Stimulated activated naive CD4-positive, alpha-beta T cell treated with Interleukin-2 at 50 U/mL for 16 hours (primary cell): ENCODE measurements at places on chromosomes 2 and 18.

DNA sequence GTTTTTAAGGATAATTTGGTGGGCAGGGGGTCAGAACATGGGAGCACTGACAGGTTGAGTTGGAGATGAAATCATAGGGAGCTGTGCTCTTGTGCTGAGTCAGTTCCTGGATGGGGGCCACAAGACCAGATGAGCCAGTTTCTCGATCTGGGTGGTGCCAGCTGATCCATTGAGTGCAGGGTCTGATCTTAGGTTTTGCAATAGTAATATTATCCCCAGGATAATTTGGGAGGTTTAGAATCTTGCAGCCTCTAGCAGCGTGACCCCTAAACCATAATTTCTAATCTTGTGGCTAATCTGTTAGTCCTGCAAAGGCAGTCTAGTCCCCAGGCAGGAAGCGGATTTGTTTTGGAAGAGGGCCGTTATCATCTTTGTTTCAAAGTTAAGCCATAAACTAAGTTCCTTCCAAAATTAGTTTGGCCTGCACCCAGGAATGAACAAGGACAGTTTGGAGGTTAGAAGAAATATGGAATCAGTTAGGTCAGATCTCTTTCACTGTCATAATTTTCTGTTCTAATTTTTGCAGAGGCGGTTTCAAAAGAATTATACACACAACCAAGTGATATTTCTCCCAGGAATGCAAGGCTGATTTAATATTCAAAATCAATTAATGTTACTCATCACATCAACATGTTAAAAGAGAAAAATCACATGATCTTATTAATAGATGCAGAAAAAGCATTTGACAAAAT is 23.0 kb downstream of the DBI start:
- DNase-seq: no peak

DNA sequence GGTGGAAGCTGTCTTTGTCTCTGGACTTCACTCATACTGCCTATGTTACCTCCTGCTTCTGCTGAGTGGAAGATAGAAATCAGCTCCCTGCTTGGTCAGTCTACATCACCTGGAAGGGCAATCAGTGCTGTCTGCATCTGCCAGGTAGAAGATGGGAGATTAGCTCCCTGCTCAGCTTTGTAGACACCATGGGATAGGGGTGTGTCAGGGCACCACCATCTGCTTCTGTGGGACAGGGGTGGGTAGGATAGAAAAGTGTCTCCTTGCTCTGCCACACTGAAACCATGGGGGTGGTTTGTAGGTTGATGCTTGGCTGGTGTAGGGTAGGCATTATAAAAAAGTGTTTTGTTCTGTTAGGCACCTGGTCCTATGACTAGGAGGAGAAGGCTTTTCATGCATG is 34.1 kb downstream of the STARD6 start:
- no peak for DNase-seq

DNA sequence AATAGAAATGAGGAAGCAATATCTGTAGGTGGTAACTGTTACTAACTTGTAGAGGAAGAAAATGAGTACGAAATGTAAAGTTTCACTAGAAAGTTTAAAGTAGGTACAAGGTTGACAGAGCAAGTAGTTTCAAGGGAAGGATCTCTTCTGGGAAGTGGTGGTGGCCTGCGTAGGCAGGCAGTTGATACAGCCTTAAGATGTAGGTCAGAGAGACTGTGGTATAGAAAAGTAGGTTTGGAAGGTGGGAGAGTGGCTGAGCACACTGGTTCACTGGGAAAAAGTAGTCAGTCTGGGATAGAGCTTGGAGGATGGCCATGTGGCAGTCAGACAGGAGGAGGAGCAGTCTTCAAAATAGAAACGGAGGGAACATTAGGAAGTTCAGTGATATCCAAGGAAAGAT is 23.5 kb downstream of the KDM3A start:
- DNase-seq: no peak

DNA sequence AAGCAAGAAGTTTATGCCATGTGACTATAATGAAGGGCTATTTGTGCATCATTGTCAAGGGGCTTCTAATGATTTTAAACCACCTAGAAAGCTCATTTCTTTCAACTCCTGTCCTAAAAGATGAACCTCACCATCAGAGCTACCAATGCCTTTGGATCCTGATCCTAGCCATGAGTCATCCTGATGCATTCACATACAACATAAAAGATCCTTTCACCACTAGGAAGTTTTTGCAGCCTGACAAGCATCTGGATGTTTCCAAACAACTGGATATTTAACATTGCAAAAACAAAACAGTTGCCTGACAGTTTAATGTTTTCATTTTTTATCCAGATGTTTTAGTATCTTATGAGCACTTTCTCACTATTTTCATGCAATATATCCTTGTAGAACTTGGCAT is 425.3 kb downstream of the MBD2 start:
- DNase-seq: no peak

DNA sequence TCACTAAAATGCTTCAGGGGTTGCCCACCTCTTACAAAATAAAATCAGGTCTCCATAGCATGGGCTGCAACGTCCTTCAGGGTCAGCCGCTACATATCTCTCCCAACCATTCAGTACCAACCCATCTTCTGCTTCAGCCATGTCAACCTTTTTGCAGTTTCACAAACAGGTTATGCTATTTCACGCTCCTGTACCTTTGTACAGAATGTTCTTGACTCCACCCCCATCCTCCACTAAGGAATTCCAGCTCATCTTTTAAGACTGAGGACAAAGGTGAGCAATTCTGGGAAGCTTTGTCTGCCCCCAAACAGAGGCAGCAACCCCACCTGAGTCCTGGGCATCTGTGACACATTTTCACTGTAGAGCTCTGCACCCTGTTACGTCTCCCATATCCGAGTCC is 8.8 kb upstream of the EVA1A start:
- DNase-seq: no peak

- DNase-seq: no peak
Observed at GRCh38 chr2:206556357-206556949, 85.8 kb upstream of the FAM237A start.

- no peak for DNase-seq
Observed at GRCh38 chr18:45730832-45731575, 7.0 kb downstream of the SLC14A1 start.

DNA sequence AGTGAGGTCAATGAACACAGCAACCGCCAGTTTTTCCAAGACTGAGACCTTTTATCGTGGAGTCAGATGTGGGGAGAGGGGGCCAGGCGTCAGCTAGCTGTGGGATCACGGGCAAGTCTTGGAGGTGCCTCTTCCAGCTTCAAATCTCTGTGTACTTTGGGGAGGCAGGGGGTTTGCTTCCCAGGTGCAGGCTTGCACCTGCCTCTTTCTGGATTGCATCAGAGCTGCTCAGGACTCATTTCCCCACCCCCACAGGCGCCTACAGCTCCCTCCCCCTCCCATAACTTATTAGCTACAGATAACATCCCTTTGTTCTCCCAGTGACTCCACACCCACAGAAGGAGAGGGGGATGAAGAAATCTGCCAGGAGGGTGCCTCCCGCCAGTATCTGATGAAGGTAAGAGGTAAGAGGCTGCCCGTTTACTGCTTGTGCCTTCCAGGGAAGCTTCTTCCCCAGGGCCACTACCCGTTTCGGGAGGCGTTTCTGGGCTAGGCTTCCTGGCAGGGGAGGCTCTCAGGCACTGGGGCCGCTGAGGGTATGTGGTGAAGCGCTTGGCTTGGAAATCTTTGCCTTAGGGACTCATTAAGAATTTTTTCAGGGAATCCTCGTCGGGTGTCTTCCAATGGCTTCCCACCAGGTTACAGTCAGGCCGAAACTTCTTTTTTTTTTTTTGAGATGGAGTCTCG is 18.8 kb upstream of the MRPL33 start:
- DNase-seq: no peak

DNA sequence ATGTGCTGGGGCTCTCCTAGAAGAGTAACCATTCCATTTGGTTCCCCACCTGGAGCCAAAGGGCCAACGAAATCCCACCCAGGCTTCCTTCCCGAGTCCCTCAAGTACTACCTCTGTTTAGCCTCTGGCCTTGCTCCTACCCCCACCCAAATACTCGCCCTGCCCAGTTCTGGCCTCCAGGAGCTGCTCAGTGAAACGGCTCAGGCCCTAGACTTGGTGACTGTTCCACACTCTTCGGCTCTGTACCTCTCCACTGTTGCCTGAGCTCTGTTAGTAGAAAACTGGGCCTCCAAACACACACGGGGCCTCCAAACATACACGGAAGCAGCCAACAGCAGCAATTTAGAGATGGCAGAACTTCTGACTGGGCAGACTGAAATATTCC is 4.2 kb downstream of the OTX1 start:
- no peak for DNase-seq

DNA sequence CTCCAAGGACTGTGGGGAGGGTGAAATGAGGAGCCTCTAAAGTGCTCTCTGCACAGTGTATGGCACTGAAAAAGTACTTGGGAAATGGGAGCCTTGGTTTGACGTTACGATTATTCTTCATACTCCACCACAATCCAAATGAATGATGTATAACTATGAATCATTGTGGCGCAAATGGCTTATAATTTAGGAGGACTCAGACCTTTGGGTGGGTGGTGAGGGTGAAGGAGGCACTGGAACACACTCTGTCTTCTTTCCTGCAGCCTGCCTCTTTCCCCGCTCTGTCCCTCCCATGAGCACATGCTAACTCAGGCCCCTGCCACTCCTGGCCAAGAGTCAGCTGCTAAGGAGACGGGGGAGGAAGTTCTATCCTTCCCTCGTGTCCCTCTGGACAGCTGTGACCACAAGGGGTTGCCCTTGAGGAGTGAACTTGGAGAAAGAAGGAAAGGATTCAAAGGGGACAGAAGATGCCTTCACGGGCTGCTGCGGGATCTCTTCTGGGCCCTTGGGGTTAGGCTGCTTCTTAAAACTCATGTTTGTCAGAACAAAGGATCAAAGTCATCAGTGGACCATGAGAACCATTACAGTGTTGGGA is 36.5 kb downstream of the POLR1A start:
- no peak for DNase-seq

- no peak for DNase-seq
Observed at GRCh38 chr18:24408496-24408895, 10.9 kb upstream of the OSBPL1A start.

- no peak for DNase-seq
Observed at GRCh38 chr2:75311993-75312392, 112.7 kb upstream of the TACR1 start.

GRCh38 chr2:10022966-10023662 is 20.2 kb upstream of the KLF11 start:
- DNase-seq: no peak

GRCh38 chr2:9650119-9650821 is 19.5 kb upstream of the YWHAQ start:
- DNase-seq: no peak

GRCh38 chr2:172969609-172970008 is 106.0 kb upstream of the MAP3K20 start:
- DNase-seq: no peak

DNA sequence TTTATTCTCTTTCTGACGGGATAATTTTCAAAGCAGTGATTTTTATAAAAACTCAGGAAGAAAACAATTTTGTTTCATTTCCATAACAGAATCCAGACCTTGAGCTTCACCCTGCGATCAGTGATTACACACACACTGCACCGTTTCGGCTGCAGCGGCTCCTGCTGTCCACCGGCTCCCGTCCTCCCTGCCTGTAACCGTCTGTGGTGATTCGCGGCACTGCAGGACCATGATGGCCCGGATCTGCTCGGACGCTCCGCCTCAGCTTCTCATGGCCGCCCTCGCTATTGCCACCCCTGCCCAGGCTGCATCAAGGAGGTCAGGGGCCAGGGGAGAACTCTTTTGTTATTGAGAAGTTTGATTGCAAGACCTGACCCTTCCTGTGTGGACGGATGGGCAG is 246.1 kb downstream of the TWIST2 start:
- DNase-seq: no peak

DNA sequence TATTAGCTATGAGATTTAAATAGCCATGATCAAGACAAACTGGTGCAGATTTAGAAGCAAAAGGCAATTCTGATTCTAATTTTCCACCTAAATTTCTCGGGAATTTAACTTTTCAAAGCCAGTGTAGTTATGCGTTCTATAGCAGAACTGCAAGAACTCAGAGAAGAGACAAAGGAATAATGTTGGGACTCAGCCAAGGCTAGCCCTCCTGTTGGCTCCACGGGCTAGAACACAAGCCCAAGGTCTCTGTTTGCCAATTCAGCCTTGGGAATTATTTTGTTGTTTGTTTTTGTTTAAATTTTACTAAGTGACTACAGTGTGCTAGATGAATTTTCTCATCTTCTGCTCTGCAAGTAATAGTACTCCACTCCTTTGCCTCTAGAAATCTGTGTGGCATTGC is 121.2 kb downstream of the CACNB4 start:
- DNase-seq: no peak

- DNase-seq: no peak
Observed at GRCh38 chr2:117942551-117942950, 71.3 kb downstream of the CCDC93 start.

GRCh38 chr18:50372743-50373142 is 2.1 kb upstream of the SKA1 start:
- no peak for DNase-seq
